ENCODE measurements at places on chromosomes 6 and 20.

DNA sequence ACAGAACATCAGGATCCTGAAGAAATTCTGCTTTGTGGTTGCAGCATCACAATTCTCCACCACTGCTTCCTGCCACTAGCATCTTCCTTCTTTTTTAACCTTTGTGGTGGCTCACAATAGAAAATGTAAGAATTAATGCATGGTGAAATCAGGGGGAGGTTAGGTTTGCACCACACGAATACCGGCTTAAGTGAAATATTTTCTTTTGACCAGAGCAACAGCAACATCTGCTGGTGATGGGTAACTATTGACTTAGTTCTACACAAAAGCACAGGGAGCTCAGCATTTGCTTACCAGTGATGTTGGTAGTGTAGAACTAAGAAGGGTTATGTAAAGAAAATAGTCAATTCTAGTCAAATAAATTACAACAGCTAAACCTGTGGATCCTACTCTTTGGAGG lies 280.5 kb downstream of the SYNE1 start:
- no peak for DNase-seq

- no peak for DNase-seq
Measured at GRCh38 chr6:27980111-27980510, 23.1 kb downstream of the OR2B6 start.

DNA sequence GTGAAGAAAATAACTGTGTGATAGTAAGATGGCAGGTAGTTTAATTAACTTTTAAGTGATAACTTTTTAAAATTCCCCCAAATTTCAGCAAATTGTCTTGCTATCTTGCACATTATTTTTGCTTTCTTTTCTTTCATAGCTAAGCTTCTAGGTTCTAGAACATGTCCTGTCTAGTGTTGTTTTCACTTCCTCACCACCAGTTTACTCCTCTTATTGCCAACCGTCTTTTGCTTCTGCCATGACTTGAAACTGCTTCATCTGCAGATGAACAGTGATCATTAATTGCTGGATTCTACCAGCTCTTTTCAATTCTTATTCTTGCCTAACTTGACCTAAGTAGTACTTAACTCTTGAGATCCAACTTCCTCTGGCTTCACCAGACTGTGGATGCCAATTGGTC lies 137.8 kb downstream of the CENPW start:
- no peak for DNase-seq

DNA sequence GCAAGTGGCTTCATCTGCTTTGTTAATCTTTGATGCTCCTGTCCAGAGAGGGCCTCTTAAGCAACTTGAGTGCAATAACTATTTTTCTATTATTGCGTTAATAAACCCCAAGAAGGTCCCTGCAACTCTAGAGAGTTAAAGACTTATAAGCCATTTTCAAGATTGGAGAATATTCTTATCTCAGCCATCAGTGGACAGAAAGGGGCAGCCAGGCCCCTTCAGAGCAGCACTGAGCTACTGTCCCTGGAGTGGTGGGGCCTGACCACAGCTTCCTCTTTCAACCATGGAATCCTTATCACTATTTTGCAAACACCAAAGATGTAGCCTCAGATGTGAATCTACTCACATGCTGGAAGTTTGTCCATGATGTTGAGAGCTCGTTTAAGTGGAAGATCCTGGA lies 2.8 kb upstream of the MAS1L start:
- DNase-seq: no peak

GRCh38 chr20:62365814-62366369 lies 1.2 kb downstream of the LAMA5 start:
- DNase-seq: no peak

- DNase-seq: no peak
Measured at GRCh38 chr6:167424060-167424673, 99.3 kb downstream of the TTLL2 start.

- no peak for DNase-seq
Measured at GRCh38 chr6:92109256-92109655, 1310.1 kb downstream of the EPHA7 start.

DNA sequence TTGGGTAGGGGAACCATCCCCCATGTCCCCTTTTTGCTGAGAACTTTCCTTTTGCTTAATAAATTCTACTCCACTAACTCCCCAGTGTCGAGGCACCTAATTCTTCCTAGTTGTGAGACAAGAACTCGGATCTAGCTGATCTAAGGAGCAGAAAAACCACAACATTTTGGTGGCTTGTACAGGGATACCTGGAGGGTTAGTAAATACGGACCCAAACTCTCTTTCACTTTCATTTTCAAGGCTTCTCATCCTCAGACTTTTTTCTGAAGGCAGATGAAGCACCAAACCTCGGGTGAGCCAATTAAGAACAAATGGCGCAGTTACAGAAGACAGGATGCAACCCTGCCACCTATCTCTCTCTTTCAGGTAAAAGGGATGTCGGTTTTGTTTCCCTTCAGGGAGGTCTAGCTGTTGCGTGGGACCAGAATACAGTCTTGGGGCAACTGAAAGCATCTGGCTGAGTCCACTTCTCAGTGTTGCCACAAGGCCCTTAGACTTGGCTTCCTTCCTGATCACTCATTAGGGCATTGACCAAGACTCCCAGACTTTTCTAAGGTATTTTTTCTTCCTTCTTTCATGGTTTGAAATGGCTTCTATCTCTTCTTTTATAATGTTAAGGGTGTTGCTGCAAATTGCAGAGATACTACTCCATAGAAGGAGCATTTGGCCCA lies 11.1 kb upstream of the HTR1B start:
- DNase-seq: no peak
